Activated naive CD8-positive, alpha-beta T cell treated with anti-CD3 and anti-CD28 coated beads for 36 hours (primary cell): ENCODE measurements at places on chromosomes 2 and 18. TPM values are rescaled to one million over a fixed set of nuclear protein-coding genes. Genes with fewer than 3 reads are reported as not detected.

DNA sequence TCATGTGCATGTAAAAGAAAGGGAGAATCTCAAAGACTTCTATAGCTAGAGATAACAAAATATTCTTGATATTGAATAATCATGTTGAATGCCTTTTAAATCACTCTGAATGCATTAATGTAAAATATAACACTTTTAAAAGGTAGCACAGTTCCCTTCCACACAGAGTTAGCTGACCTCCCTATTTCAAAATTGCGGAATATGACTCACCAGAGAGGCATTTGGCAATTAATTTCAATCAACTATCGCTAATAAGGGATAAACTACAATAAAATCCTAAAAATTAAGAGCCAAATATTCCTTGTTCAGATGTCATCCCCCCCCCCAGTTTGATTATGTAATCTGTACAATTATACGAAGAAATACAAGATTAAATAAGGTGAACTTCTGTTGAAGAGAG, 29.3 kb downstream of the ZC3H15 start:
- no peak overlapping the region for H3K4me3 ChIP-seq
- H3K36me3 ChIP-seq: peaks cover 25% of the 10 kb centered on the region
- no peak overlapping the region for H3K27ac ChIP-seq
- no peaks in the 10 kb centered on the region for H3K27me3 ChIP-seq
- no peak for DNase-seq
- H3K4me1 ChIP-seq: peaks cover 2% of the 10 kb centered on the region

GRCh38 chr2:186496401-186496800, 10.3 kb downstream of the ZC3H15 start:
- H3K27me3 ChIP-seq: no peaks in the 10 kb centered on the region
- no peak overlapping the region for H3K4me3 ChIP-seq
- H3K27ac ChIP-seq: no peak overlapping the region
- H3K4me1 ChIP-seq: peaks cover 57% of the 10 kb centered on the region
- H3K36me3 ChIP-seq: peaks cover 26% of the 10 kb centered on the region

DNA sequence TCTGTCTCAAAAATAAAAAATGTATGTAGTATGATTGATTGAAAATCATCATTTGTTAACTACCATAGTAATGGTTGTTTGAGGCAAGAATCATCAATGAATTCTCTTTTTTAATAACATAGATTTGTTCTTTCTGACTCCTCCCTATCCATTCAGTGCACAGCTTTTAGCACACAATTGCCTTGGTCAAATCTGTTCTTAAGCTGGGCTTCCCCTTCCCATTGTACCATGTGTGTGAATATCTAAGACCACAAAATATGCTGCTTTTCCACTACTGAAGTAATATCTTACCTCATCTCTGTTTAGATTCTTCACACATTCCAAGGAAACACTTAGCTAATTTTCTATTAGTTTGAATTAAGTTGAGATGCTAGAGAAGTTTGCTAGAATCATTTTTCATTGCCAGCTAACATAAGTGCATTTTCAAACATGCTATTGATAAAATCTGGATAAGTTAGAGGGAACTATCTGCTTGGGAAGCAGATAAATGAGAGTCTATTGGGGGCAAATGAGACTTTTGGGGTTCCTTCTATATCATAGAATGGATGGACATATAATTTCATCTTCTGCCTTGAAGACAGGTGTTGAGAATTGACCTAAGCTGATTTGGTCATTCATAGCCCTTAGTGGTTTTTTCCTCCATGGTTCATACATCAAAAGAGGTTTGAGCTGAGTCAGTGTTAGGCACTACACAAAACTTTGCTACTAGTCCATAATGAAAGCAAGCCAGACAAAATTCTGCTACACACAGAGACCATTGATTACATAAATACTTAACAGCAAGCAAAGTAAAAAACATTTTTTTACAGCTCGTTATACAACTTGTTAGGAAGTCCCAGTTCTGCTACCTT, 231.9 kb downstream of the PLCL1 start:
- no peaks in the 10 kb centered on the region for H3K27me3 ChIP-seq
- H3K36me3 ChIP-seq: peaks cover 1% of the 10 kb centered on the region
- peaks cover 6% of the 10 kb centered on the region for H3K4me1 ChIP-seq
- no peak overlapping the region for H3K27ac ChIP-seq

- no peaks in the 10 kb centered on the region for H3K27me3 ChIP-seq
- H3K27ac ChIP-seq: no peak overlapping the region
- H3K4me1 ChIP-seq: peaks cover 16% of the 10 kb centered on the region
- H3K36me3 ChIP-seq: no peaks in the 10 kb centered on the region
- peak; percentile 18 for DNase-seq
- no peak overlapping the region for H3K4me3 ChIP-seq
These were observed 114.3 kb downstream of the SPP2 start for GRCh38 chr2:234164493-234165413.

DNA sequence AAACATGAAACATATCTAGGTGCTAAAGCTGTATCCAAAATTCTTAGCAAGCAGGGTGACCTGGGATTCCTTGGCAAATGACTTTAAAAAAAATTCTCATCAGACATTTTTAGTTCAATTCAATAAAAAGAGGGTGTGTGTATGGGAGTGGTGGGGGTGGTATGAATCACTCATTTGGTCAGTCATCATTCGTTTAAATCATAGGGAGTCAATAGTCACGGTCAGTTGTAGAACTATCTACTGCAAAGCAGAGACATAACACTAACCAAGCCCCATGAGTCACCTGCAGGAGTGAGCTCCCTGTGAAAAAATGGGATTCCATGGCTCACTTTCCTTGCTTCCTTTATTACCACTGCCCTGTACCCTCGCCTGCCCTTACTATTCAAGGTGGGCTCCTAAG, 380.6 kb upstream of the TCF4 start:
- H3K27ac ChIP-seq: no peak overlapping the region
- H3K27me3 ChIP-seq: peaks cover 4% of the 10 kb centered on the region
- no peak for DNase-seq
- H3K4me3 ChIP-seq: no peak overlapping the region
- H3K36me3 ChIP-seq: no peaks in the 10 kb centered on the region
- H3K4me1 ChIP-seq: no peaks in the 10 kb centered on the region

- H3K4me1 ChIP-seq: no peaks in the 10 kb centered on the region
- H3K4me3 ChIP-seq: no peak overlapping the region
- no peaks in the 10 kb centered on the region for H3K36me3 ChIP-seq
- no peak overlapping the region for H3K27ac ChIP-seq
- no peak for DNase-seq
- H3K27me3 ChIP-seq: no peaks in the 10 kb centered on the region
These were observed 1.4 kb downstream of the TOGARAM2 start for GRCh38 chr2:28982381-28982950.

- no peak overlapping the region for H3K27ac ChIP-seq
- peaks cover 22% of the 10 kb centered on the region for H3K4me1 ChIP-seq
These were observed 19.5 kb downstream of the RALBP1 start for GRCh38 chr18:9494778-9495331.

DNA sequence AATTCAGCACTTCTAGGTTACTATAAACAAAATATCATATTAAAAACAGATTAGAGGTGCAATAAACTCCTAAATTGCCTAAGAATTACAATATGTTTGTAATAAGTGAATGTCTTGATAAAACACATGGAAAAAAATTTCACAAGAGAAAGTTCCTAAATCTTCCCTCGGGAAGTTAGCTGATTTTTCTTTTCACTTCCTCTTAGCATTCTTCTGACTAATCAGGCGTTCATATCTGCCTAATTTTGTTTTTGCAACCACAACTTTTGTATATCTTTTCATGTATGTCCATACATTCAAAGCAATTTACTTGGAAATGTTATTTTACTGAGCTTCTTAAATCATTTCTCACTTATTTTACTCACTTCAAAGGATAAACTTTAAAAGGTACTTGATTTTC, 88.5 kb downstream of the RTTN start:
- DNase-seq: no peak
- no peaks in the 10 kb centered on the region for H3K27me3 ChIP-seq
- peaks cover 53% of the 10 kb centered on the region for H3K36me3 ChIP-seq

DNA sequence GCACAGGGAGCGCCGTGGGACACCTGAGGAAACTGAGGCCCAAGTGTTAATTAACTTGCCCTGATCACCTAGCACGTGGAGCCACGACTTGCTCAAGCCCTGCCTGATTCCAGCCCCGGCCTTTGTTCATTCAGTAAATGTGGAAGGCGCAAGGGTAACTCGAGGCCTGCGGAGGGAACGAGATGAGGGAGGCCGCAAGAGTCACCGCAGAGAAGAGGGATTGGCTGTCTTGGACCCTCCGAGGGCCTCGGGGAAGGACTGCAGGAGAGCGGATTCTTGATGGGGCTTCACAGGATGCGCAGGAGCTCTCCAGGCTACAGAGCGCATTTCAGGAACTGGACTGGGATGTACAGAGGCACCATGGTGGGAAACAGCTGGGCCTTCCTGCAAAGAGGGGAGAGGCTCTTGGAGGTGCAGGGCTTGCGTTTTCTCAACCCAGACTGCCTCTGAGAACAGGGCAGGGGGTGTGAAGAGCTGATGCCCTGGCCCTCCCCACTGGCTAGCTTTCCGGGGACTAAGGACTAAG, 511 bp upstream of the ANKMY1 start:
- H3K27ac ChIP-seq: peak overlapping the region; percentile 77
- no peaks in the 10 kb centered on the region for H3K27me3 ChIP-seq
- H3K4me1 ChIP-seq: peaks cover 44% of the 10 kb centered on the region
- peak overlapping the region; percentile 81 for H3K4me3 ChIP-seq
- peaks cover 42% of the 10 kb centered on the region for H3K36me3 ChIP-seq

GRCh38 chr2:120936476-120937334, 201.0 kb downstream of the GLI2 start:
- peaks cover 4% of the 10 kb centered on the region for H3K4me1 ChIP-seq
- DNase-seq: no peak
- no peak overlapping the region for H3K4me3 ChIP-seq
- H3K36me3 ChIP-seq: no peaks in the 10 kb centered on the region
- H3K27me3 ChIP-seq: peaks cover 4% of the 10 kb centered on the region
- no peak overlapping the region for H3K27ac ChIP-seq

- no peaks in the 10 kb centered on the region for H3K27me3 ChIP-seq
- no peak overlapping the region for H3K27ac ChIP-seq
- no peaks in the 10 kb centered on the region for H3K36me3 ChIP-seq
- no peaks in the 10 kb centered on the region for H3K4me1 ChIP-seq
- DNase-seq: no peak
These were observed 1551.7 kb upstream of the SLC39A10 start for GRCh38 chr2:194105358-194105757.

- DNase-seq: no peak
- peaks cover 4% of the 10 kb centered on the region for H3K27me3 ChIP-seq
- no peak overlapping the region for H3K27ac ChIP-seq
- no peaks in the 10 kb centered on the region for H3K4me1 ChIP-seq
- H3K4me3 ChIP-seq: no peak overlapping the region
- no peaks in the 10 kb centered on the region for H3K36me3 ChIP-seq
These were observed 124.7 kb upstream of the LRRTM1 start for GRCh38 chr2:80429251-80429650.

DNA sequence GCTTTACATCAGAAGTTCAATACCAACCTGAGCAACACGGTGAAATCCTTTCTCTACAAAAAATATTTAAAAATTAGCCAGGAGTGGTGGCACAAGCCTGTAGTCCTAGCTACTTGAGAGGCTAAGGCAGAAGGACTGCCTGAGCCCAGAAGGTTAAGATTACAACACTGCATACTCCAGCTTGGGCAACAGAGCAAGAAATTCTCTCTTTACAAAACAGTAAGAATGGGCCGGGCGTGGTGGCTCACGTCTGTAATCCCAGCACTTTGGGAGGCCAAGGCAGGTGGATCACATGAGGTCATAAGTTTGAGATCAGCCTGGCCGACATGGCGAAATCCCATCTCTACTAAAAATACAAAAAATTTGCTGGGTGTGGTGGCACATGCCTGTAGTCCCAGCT, 113.2 kb downstream of the USP34 start:
- no peaks in the 10 kb centered on the region for H3K27me3 ChIP-seq
- peaks cover 36% of the 10 kb centered on the region for H3K4me1 ChIP-seq
- no peak overlapping the region for H3K27ac ChIP-seq
- peaks cover 57% of the 10 kb centered on the region for H3K36me3 ChIP-seq
- H3K4me3 ChIP-seq: no peak overlapping the region

DNA sequence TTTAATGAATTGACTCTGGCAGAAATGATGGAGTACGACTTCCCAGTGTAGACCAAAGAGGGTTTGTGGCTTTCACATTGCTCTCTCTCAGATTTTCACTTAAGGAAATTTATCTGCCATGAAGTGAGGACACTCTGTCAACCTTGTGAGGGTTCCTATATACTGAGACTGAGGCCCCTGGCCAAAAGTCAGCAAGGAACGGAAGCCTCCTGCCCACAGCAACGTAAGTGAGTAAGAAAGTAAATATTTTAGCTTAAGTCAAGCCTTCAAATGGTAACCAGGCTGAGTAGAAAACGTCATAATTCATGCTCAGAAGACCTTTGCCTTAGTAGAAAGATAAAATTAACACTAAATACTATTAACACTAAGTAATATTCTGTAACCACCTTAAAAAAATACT, 1080.5 kb upstream of the ACVR2A start:
- H3K4me1 ChIP-seq: no peaks in the 10 kb centered on the region
- H3K27me3 ChIP-seq: no peaks in the 10 kb centered on the region
- H3K36me3 ChIP-seq: no peaks in the 10 kb centered on the region
- H3K27ac ChIP-seq: no peak overlapping the region

GRCh38 chr18:48581941-48582340, 43.1 kb downstream of the CTIF start:
- peaks cover 4% of the 10 kb centered on the region for H3K4me1 ChIP-seq
- H3K36me3 ChIP-seq: peaks cover 2% of the 10 kb centered on the region
- no peaks in the 10 kb centered on the region for H3K27me3 ChIP-seq
- no peak overlapping the region for H3K27ac ChIP-seq
- no peak for DNase-seq
- H3K4me3 ChIP-seq: no peak overlapping the region

GRCh38 chr2:164495491-164496223, 125.6 kb downstream of the GRB14 start:
- no peaks in the 10 kb centered on the region for H3K4me1 ChIP-seq
- H3K4me3 ChIP-seq: no peak overlapping the region
- H3K27me3 ChIP-seq: no peaks in the 10 kb centered on the region
- H3K27ac ChIP-seq: no peak overlapping the region
- no peaks in the 10 kb centered on the region for H3K36me3 ChIP-seq

DNA sequence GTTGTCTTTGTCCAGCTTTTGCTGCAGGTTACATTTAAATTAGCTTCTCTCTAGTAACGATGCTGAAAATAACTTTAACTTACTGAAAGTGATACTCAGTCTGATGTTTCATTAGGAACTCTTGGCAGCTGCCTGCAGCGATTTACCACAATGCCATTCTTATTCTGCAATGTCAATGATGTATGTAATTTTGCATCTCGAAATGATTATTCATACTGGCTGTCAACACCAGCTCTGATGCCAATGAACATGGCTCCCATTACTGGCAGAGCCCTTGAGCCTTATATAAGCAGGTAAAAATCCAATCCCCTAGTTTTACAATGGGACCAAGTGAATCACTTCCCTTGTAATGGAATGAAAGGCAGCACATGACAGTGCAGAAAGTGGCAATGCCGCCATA, 16.3 kb upstream of the MFF start:
- no peak overlapping the region for H3K27ac ChIP-seq
- no peaks in the 10 kb centered on the region for H3K36me3 ChIP-seq
- H3K4me1 ChIP-seq: no peaks in the 10 kb centered on the region

The DTNB gene
- total RNA-seq: 15.5 TPM

The LRATD1 gene
- not detected for total RNA-seq

The NCOA1 gene
- total RNA-seq: 19.2 TPM

The CD207 gene
- total RNA-seq: not detected

The VSNL1 gene
- total RNA-seq: not detected

The VWC2L gene
- total RNA-seq: not detected

The MC5R gene
- not detected for total RNA-seq
